ENCODE measurements at places on chromosomes 5 and 9.
A peak's percentile ranks its signal among the peaks of the same experiment; 100 is the strongest.

- no peak for DNase-seq
Observed at GRCh38 chr5:40160435-40160834, 519.3 kb upstream of the PTGER4 start.

GRCh38 chr5:167850911-167851310 lies 440.5 kb upstream of the WWC1 start:
- no peak for DNase-seq

DNA sequence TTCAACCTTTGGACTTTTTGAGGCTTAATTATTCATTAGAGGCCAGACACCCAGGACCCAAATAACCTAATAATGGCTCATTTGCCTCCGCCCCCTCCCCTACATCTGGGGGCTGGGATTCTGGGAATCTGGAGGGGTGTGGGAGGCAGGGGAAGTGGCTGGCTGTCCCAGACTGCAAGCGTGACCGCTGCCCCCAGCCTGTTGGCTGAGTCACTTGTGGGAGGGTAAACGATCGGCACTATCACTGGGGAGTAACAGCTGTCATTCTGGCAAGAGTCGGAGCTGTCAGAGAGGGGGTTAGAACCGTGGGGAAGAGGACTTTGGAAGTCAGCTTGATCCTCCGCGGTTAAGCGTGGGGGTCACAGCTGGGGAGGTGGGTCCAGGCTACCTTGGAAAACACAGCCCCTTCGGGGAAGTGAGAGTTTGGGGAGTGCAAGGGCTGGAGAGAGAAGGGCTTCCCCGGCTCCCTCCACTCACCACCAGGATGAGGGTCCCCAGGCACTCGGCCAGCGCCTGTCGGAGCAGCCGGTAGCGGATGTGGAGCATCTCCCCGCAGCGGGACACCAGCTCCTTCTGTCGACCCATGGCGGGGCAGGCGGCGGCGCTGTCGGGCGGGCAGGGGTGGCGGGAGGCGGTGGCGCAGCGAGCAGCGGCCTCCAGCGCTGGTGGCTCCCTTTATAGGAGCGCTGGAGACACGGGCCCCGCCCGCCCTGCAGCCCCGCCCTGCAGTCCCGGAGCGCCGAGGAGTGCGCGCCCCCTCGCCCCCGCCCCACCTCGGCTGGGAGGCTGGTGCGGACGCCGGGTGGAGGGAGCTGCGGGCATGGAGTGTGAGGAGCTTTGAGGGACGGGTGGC lies at the start of gene AQP3:
AQP3 (minus strand) TSS at position 648 of the 853 bp plus-strand sequence; CDS start at position 585, 63 bp downstream.
- DNase-seq: peak; percentile 72

GRCh38 chr5:175696139-175696854 lies 38.4 kb downstream of the HRH2 start:
- DNase-seq: peak; percentile 88

DNA sequence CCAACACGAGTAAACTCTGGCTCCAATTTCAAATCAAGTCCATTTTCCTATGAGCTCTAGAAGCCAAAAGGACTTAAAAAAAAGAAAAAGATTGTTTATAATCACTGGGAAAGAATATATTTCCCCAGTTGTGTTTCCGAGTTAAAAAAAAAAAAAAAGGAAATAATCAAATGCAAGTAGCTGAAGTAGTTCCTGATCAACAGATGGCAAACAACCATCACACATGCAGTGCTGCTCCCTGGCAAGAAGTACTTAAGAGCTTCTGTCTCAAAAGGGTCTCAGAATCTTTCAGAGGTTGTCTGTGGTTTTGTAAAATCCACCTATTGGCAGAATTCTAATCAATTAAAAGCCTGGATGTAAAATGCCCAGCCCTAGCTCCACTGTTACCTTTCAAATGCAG lies 387.9 kb downstream of the RAB3C start:
- DNase-seq: no peak

GRCh38 chr9:84940294-84940693 lies 270.8 kb downstream of the NTRK2 start:
- DNase-seq: no peak

GRCh38 chr9:129253803-129254381 lies 75.8 kb upstream of the IER5L start:
- no peak for DNase-seq

DNA sequence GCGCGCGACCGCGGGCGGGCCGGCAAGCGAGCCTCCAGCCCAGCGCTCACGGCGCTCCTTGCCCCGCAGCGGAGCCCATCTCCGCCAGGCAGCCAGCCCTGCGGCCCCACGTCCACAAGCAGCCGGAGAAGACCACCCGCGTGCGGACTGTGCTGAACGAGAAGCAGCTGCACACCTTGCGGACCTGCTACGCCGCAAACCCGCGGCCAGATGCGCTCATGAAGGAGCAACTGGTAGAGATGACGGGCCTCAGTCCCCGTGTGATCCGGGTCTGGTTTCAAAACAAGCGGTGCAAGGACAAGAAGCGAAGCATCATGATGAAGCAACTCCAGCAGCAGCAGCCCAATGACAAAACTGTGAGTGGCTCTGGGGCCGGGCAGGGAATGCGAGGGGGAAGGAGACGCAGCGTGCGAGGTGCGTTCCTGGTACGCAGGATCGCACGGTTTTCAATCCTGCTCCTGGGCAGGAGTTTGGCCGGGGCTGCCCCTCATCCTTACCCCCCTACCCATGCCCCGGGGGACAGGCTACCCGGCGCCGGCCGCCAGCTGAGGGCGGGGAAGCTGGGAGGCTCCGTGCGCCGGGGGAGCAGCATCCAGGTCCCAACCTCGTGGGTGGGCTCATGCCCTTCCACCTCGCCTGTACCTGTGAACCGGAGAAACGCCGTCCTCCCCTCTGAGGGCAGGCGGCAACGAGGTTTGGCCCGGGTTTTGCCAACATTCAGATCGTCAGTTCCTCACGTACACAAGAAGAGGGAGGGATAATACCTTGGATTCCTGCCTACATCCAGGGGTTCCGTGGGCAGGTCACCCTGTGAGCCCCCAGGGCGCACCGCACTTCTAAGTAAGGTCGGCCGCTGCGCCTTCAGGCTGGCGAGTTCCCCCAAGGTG lies 6.6 kb downstream of the ISL1 start:
- no peak for DNase-seq

- DNase-seq: peak; percentile 60
Observed at GRCh38 chr9:128026255-128026772, 40.8 kb downstream of the NAIF1 start.

All from activated CD4-positive, alpha-beta T cell treated with anti-CD3 and anti-CD28 coated beads, Interleukin-2, amount 50 U/mL, for 48 hours (primary cell).